ENCODE measurements at places on chromosomes 1 and 21.

GRCh38 chr1:86928819-86929218 lies 14.4 kb downstream of the HS2ST1 start:
- DNase-seq = no peak

DNA sequence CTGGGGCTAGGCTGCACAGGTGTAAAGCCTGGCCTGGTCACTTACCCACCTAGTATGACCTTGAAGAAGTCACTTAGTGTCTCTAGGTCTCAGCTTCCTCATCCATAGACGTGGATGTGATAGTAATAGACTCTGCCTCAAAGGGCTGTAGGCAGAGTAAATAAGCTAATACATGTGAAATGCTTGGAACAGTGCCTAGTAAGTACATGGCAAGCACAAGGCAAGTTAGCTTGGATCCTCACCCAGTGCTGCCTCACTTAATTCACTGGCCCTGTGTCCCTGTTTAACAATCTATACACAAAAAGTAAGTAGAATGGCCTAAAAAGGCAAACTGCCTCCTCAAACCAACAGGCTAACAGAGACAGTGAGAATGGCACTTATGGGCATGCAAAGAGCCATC lies 167.8 kb downstream of the PIGK start:
- no peak for DNase-seq

DNA sequence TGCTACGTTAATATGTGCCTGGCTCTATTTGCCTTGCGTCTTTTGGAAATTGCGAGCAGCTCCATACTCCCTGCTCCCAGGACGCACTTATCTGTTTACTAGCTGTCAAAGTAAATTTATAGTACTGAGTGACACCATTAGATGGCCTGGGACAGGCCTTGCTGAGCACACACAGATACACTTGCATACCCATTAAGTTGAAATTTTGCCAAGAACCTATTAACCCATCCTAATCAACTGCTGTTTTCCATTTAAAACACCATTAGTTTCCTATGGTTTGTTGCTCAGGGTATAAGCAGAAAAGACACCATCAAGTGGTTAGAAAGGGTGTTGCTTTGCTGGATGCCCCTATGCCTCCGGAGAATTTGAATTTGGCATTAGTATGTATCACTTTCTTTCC lies 187.3 kb downstream of the SLC44A5 start:
- DNase-seq = no peak

DNA sequence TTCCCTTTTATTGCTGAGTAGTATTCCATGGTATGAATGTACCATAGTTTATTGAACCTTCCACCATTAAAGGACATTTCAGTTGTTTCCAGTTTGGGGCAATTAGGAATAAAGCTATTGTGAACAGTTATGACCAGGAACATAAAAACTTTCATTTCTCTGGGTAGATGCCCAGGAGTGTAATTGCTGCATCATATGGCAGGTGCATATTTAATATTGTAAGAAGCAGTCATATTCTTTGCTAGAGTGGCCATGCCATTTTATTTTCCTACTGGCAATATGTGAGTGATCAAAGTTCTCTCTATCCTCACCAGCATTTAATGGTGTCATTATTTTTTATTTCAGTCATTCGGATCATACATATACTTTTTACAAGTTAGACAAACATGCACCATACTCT lies 23.9 kb upstream of the H3-3A start:
- no peak for DNase-seq

DNA sequence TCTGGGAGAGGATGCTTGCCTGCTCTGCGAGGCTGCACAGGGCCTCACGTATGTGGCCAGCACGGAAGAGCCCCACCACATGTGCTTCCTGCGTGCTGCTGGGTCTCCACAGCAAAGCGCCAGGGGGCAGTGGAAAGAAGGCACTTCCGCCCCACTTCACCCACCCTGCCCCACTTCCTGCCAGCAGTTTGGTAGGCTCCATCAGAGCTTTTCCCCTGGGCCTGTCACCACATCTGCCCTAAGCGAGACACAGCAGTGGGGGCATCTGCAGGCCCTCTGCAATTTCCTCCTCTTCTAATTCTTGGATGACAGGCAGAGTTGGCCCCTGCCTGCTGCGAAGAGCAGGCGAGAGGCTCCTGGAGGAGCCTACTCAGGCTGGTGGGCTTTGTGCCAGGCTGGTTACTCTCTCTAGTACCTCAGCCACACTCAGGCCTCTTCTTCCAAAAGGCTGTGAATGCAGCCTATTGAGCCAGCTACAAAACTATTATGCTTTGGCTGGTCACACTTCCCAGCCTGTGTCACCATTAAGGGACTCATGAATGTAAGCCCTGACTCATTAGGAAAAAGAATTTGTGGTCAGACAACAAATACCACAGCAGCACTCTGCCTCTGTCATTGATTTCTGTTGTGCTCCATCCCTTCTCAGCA lies 25.0 kb downstream of the CD244 start:
- peak; percentile 87 for DNase-seq

GRCh38 chr1:12359359-12360133 lies 129.7 kb downstream of the VPS13D start:
- DNase-seq = no peak

DNA sequence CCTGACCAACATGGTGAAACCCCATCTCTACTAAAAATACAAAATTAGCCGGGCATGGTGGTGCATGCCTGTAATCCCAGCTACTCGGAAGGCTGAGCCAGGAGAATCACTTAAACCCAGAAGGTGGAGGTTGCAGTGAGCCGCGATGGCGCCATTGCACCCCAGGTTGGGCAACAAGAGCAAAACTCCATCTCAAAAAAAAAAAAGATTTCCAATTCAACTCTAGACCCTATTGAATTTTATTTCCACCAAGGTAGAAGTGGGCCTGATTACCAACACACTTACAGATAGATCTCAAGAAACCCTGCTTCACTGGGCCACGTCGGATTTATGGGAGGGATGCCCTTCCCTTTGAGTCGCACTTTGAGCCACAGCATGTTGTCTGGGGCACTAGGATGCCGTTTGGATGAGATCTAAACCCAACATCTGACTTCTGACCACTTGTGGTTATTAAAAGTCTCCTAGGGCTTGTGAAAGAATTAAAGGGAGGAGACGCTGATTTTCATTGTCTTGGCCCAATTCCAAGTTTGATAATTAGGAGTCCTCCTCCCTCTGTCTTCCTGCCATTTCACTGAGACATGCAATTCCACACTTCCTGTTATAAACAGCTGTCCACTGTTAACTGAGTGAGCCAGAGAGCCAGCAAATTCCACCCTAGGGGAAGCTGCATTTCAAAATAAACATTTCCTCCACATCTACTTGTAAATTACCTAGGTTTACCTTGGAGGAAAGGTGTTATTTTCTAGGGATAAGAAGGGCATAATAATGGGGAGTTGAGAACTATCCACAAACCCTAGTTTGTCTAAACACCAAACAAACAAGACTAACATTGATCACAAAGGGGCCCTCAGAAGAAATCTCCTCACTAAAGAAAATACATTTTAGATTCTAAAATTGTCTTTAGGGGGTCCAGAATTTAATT lies 5.2 kb upstream of the RERE start:
- DNase-seq = no peak

GRCh38 chr21:28959367-28960099 lies 33.1 kb downstream of the LTN1 start:
- DNase-seq = no peak

- DNase-seq = no peak
These were observed 407.6 kb upstream of the VAMP3 start for GRCh38 chr1:7363450-7363849.

- no peak for DNase-seq
These were observed 3.9 kb downstream of the OBSCN start for GRCh38 chr1:228211531-228212414.

DNA sequence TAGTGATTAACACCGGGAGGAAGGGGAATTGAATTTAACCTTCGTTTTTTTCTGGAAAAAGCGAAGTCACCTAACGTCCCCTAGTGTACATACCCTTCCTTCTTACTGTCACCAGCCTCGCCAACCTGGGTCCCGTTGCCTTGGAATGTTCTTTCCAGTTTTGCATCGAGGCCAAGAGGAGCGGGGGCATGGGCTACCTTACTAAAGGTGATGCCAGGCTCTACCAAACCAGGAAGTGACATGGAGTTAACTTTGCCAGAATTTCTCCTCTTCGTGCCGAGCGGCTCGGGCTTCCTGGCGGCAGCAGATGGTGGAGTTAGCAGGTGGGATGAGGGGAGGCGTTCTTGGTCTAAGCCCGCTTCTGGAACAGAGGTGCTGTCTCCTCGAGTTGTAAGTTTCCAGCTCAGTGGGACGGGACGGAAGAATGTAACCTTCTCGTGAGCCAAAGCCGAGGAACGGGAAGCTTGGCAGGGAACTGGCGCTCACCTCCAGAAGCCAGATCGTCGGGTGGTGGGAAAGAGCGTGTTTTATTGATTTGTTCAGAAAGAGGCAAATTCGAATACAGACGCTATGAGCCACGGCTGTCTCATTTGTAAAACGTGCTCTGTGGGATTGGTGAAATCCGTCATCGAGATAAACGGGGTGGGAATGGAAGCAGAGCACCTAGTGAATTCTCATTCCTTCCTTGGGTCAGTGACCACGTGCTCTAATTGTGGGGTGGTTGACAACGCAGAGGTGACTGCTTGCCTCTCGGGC lies 486 bp downstream of the NIPAL3 start:
- DNase-seq = no peak

Measured in CD4-positive, alpha-beta T cell treated with Interleukin-15 for 1 hour (primary cell).